ENCODE measurements at places on chromosomes 11 and 22.

DNA sequence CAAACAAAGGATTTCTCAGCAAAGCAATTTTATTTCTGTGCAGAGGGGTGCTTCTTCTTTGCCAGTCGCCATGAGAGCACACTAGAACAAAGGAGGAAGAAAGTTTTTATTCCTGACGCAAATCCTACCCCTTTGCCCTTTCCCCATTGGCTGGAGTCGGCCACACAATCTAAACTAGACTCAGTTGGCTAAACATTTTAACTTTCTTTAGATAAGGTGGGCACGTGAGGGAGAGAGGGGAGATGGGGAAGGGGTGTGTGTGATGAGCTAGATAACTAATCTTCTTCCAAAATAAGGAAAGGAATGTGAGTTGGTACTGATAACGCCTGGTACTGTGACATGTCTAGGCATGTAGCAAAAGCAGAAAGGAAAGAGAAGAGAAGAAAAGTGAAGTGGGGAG lies 626 bp downstream of the TRIM22 start:
- no peak for DNase-seq

DNA sequence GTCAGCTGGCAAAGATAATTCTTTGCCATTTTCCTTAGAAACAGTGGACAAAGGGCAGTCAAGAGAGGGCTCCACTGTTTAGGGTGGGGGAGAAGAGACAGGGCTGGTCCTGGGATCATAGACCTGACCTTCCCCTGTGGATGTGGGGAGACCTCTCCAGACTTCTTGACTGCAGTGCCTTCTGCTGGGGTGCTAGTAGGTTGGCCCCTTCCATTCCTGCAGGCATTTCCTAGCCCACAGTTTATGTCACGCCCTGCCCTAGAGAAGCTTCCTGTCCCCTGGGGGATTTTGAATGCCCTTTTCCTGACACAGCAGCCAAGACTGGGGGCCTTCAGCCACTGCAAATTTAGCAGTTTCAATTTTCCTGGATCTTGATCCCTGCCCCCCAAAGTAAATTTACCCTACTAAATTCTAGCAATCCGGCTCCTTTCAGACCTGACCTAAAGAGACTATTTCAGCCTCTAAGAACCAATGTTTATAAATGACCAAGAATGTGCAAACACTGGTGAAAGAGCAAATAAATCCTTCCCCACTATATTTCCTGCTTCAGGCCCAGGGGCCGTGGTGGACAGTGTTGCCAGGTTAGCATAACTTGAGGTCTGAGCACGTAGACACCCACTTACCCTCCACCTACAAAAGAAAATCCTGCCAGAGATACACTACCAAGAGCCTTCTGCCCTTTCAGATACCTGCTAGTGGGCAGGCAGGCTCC lies 58.4 kb downstream of the PPFIBP2 start:
- DNase-seq: no peak

DNA sequence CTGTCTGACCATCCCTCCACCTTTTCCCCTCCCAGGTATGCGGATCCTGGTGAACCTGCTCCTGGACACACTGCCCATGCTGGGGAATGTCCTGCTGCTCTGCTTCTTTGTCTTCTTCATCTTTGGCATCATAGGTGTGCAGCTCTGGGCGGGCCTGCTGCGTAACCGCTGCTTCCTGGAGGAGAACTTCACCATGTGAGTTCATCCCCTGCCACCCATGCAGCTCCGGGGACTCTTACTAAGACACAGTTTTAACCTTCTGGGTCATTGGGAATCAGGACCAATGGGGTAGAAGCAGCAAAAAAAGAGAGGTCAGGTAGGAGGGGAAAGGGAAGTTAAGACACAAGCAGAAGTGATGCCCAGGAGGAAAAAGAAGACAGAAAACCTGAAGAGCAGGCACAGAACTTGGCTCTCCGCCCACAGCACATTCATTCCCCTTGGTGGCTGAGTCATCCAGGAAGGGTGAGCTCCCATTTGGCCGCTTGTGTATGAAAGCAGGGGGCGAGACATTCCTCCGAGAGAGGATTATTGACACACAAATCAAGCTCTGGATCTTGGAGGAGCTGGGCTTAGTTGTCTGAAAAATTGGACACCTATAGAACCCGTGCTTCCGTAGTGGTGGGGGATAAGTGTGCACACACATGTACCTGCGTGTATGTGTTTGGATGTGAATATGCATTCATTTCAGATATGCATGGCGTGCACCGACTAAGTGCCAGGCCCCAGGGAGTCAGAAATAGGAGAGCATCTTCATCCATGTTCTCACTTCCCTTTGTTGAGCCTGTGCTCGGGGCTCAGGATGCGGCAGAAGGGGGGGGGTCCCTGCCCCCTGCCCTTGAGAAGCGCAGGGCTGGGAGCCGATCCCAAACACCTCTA lies 64.2 kb downstream of the CACNA1I start:
- DNase-seq: peak; percentile 30

GRCh38 chr11:127926721-127927120 lies 660.6 kb downstream of the ETS1 start:
- DNase-seq: no peak

DNA sequence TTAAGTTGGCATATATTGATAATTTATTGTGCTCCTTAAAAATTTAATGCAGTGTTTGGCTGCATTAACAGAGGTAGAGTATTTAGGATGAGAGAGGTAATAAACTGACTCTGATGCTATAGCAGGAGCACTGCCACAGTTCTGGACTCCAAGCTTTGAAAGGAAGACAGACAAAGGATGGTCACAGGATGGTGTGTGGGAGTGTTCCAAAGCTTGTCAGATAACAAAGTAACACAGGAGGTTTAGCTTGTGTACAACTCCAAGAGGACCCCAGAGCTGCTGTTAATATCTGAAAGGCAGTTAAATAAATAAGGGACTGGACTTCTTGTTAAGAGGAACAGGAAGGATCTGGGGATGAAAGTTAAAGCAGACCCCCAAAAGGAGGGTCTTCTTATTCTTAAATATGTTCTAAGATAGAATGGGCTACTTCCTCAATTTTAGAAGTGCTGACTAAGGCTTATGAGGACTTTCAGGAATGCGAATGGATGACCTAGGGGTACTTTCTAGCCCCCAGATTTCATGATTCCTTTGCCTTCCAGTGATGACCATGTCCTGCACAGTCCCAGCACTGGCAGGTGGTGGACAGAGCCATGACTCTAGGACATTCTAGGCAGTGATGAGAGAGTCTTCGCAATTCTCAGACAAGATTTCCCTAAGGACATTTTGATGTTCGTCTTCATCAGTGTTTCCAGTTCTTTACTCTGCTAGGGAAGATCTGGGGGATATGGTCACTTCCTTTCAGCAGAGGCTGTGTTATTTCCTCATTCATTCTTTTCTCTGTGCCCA lies 149.1 kb upstream of the RASSF10 start:
- DNase-seq: no peak

- DNase-seq: no peak
Measured at GRCh38 chr11:110787680-110788079, 75.4 kb upstream of the ARHGAP20 start.

DNA sequence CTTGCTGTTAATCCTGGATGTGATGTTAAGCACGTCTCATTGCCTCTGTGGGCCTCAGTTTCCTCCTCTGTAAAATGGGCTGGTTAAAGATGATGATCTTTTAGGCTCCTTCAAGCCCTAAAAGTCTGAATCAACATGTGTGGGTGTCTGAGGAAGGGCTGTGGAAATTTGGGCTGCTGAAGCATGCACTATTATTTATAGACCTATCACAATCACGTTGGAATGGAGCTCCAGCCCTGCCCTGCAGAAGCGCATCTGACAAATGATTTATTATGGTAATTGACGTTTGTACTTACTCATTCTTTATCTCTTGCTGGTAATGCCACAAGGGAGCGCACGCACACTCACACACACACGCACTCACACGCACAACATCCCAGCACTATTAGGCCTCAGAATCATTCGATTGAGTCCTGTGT lies 20.4 kb downstream of the P2RX3 start:
- DNase-seq: no peak
